T-helper 1 cell (primary cell): ENCODE measurements at places on chromosomes 5 and 9.
A peak's percentile ranks its signal among the peaks of the same experiment; 100 is the strongest.

- DNase-seq, result no peak
Measured at GRCh38 chr5:144169904-144170275, 569 bp downstream of the YIPF5 start.

DNA sequence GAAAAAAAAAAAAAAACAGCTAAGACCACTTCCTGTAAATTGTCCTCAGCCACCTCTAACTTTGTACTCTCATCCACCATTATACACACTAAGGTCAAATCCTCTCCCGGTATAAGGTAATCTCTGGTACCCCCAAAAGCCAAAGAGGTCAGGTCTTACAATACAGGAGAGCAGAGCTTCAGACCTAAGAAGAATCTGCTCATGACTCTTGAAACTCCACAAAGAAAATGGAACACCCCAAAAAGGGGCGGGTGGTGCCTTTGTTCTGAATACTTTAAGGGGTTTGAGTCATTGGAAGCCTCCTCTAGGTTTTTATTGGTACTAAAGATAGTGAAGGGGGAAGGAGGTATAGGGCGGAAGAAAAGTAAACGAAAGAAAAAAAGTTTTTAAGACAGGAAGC is 69.8 kb downstream of the COL15A1 start:
- DNase-seq, result peak; percentile 57

GRCh38 chr9:106921341-106921899 is 58.5 kb downstream of the ZNF462 start:
- no peak for DNase-seq

GRCh38 chr5:105968981-105969380 is 1701.8 kb downstream of the EFNA5 start:
- DNase-seq, result no peak

DNA sequence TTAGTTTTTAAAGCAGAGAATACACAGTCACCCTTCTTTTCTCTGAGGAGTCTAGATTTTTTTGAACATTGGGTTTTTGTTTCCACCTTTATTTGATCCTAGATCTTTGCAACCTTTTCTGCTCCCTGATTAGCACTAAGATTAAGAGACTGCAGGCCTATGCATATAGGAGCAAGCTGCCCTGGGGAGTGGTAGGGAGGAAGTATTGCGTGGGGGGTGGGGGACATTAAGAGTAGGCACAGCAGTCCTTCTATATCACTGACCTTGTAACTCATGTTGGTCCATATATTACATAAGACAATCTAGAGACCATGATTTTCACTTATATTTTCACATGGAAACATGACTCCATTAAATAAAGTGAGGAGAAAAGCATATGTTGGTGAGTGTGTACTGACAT is 149.1 kb downstream of the ADGRV1 start:
- DNase-seq, result no peak
